ENCODE measurements at places on chromosomes 6 and 20. TPM values are rescaled to one million over a fixed set of nuclear protein-coding genes. Genes with fewer than 3 reads are reported as not detected.

VWA7 gene
- 5.9 TPM for total RNA-seq

GRCh38 chr6:446418-447366 is 55.1 kb downstream of the IRF4 start:
- peak overlapping the region; percentile 91 for H3K27ac ChIP-seq
- peak; percentile 88 for DNase-seq
- no peaks in the 10 kb centered on the region for H3K27me3 ChIP-seq
- H3K4me1 ChIP-seq, result peaks cover 54% of the 10 kb centered on the region

ABHD16B gene
- total RNA-seq, result not detected

DNA sequence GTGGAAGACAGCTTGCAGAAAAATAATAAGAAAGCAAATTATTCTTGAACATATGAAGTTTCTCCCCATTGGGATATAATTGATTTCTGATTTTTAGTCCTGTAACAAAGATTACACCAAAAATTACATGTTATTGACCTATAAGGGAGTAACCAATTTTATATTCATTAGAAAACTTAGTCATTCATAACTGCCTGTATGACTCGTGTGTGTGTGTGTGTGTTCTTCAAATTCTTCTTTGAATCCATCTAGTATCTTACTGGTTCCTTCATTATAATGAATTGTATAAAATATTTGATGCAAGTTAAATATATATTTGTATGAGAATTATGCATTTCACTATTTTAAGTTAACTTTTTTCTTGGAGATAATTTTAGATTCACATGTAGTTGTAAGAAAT is 310.4 kb downstream of the HAO1 start:
- no peak overlapping the region for H3K27ac ChIP-seq
- no peaks in the 10 kb centered on the region for H3K36me3 ChIP-seq
- H3K4me1 ChIP-seq, result no peaks in the 10 kb centered on the region
- H3K27me3 ChIP-seq, result no peaks in the 10 kb centered on the region
- H3K4me3 ChIP-seq, result no peak overlapping the region

- DNase-seq, result no peak
- peaks cover 2% of the 10 kb centered on the region for H3K4me1 ChIP-seq
- H3K36me3 ChIP-seq, result no peaks in the 10 kb centered on the region
- no peak overlapping the region for H3K4me3 ChIP-seq
- H3K27ac ChIP-seq, result no peak overlapping the region
Measured at GRCh38 chr20:50273601-50274491, 83.2 kb downstream of the CEBPB start.

KCNG1 gene
- total RNA-seq, result 2.2 TPM

GRCh38 chr6:3312604-3313231 is 54.0 kb downstream of the PSMG4 start:
- H3K36me3 ChIP-seq, result no peaks in the 10 kb centered on the region
- H3K4me3 ChIP-seq, result no peak overlapping the region
- H3K4me1 ChIP-seq, result peaks cover 2% of the 10 kb centered on the region
- H3K27ac ChIP-seq, result no peak overlapping the region
- no peak for DNase-seq

DNA sequence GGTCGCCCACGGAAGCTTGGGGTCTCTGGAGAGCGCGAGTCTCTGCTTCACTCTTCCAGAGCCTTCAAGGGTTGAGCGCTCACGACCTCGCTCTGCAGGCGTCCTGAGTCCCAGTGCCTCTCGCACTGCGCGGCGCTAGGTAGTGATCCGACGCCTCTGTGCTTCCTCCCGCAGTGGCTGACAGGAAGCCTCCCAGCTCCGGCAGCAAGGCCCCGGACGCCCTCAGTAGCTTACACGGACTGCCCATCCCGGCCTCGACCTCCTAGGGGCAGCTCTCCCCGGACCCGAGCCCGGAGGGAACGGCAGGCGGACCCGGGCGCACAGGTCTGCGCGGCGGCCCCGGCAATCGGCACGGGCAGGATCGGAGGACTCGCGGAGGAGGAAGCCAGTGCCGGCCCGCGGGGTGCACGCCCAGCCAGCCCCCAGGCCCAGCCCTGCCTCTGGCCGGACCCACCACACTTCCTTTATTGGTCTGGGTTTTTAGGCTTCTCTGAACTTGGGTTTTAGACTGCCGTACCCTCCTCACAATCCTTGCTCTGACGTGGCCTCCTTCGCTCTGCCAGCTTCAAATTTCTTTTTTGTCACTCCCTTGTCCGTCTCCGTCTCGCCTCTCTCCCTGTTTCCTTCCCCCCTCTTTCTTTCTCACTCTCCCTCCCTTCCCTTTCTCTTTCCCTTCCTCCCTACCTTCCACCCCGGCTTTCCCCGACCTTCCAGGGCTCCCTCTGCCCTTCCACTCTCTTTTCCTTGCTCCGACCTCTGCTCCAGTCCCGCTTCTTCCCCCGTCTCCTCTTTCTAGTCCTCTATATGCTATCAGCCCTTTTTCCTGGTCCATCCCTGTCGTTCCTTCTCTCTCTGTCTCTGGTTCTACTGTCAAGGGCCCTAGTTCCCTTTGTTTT is 9.1 kb downstream of the PAX1 start:
- H3K27me3 ChIP-seq, result peaks cover 64% of the 10 kb centered on the region
- no peaks in the 10 kb centered on the region for H3K4me1 ChIP-seq
- no peak overlapping the region for H3K27ac ChIP-seq

LIN28B gene
- 0.05 TPM for total RNA-seq

GRCh38 chr6:53375847-53376246 is 27.1 kb upstream of the ELOVL5 start:
- no peak overlapping the region for H3K27ac ChIP-seq
- H3K36me3 ChIP-seq, result no peaks in the 10 kb centered on the region
- no peak for DNase-seq
- no peak overlapping the region for H3K4me3 ChIP-seq
- H3K4me1 ChIP-seq, result no peaks in the 10 kb centered on the region

CYP39A1 gene
- not detected for total RNA-seq

EYA2 gene
- not detected for total RNA-seq

DNA sequence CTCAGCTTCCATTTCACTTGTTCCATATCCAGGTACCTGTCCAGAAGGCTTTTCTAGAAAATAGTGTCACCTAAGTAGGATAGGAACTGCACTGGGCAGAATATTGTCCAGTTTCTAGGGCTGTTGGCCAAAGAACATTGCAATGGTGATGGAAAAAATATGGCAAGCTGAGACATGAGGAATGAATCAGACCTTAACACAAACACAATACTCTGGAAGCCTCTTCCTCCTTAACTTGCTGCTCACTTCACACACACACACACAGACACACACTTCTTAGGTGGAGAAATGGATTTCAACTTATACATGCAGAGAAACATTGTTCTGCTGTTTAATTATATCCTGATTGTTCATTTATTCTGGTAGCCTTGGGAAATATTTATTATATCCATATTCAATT is 203.0 kb upstream of the RGS17 start:
- no peak for DNase-seq
- H3K27ac ChIP-seq, result no peak overlapping the region
- no peaks in the 10 kb centered on the region for H3K27me3 ChIP-seq

DNA sequence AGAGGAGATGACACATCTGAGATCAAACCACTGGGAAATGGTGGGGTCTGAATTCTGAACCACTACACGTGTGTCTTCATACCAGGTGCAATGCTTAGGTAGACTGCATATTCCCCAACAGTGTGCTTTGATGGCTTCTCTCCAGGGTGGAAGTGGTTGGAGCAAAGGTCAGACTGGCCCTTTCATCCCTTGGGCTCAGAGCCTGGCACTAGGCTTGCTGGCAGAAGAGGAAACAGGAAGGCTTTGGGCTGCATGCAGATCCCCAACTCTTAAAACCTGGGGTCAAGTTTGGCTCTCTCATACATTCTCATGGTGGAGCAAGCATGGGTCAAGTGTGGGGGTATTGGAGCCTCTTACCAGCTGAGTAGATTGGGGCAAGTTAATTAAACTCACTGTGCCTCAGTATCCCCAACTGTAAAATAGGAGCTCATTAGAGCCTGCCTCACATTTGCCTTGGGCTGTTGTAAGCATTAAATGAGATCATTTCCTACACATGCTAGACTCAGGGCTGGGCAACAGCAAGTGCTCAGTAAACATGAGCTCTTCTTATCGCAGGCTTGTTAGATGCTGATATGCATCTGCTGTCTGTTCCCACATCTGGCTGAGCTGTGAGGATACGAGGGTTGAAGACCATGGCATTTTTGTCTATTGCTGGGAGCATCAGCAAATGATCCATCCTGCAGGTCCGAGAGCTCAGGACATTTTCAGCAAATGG is 51.6 kb upstream of the FAM83D start:
- H3K4me3 ChIP-seq, result peak overlapping the region; percentile 43
- H3K4me1 ChIP-seq, result peaks cover 75% of the 10 kb centered on the region
- peak; percentile 37 for DNase-seq
- H3K27ac ChIP-seq, result peak overlapping the region; percentile 95
- H3K27me3 ChIP-seq, result no peaks in the 10 kb centered on the region

- no peak overlapping the region for H3K27ac ChIP-seq
- no peaks in the 10 kb centered on the region for H3K27me3 ChIP-seq
- H3K4me1 ChIP-seq, result peaks cover 22% of the 10 kb centered on the region
- no peak for DNase-seq
- no peaks in the 10 kb centered on the region for H3K36me3 ChIP-seq
Measured at GRCh38 chr6:80543598-80544222, 437.2 kb downstream of the BCKDHB start.

GRCh38 chr6:69022993-69023392 is 387.9 kb downstream of the ADGRB3 start:
- no peaks in the 10 kb centered on the region for H3K36me3 ChIP-seq
- no peak for DNase-seq
- no peaks in the 10 kb centered on the region for H3K27me3 ChIP-seq
- H3K4me3 ChIP-seq, result no peak overlapping the region

SEMG1 gene
- total RNA-seq, result not detected

- no peaks in the 10 kb centered on the region for H3K36me3 ChIP-seq
- H3K4me3 ChIP-seq, result no peak overlapping the region
- H3K4me1 ChIP-seq, result no peaks in the 10 kb centered on the region
- no peak for DNase-seq
- H3K27me3 ChIP-seq, result no peaks in the 10 kb centered on the region
Measured at GRCh38 chr20:61311656-61312387, 59.8 kb downstream of the CDH4 start.

DNA sequence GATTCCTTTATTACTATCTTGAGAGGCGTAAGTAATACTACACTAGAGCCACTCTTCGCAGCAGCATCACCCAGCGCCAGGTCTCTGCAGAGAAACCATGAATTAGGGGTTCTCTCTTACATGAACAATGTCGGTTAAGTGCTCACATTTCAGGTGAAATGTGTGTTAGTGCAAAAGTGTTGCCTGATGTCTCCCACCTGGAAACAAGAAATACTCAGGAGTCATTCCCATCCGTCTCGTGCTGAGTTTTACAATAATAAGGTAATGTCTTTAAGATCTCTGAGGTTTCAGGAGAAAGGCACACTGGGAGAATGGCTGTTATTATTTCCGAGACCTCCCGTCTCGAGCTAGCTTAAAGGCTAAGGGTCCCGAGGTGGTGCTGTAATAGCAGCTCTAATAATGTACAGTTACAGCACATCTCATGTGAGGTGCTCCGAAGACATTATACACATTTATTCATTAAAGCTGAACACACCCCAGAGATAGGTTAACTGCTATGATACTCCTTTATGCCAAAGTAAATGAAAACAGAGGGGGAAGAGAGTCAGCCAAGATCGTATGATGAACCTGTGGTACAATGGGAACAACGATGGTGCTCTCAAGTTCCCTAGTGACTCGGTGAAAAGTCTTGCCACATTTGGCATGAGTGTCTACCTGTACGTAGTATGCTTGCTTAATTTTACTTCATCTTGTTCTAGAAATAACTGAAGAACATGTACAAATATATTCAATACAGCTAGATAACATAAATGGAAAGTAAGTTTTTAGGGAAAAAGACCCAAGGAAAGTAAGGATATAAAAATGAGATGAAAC is 458.3 kb upstream of the CITED2 start:
- H3K27me3 ChIP-seq, result no peaks in the 10 kb centered on the region
- no peaks in the 10 kb centered on the region for H3K4me1 ChIP-seq
- no peak for DNase-seq
- H3K4me3 ChIP-seq, result no peak overlapping the region
- H3K27ac ChIP-seq, result no peak overlapping the region

GHRH gene
- total RNA-seq, result not detected

GRCh38 chr20:20712004-20712473 is 405 bp downstream of the RALGAPA2 start:
- H3K4me3 ChIP-seq, result peak overlapping the region; percentile 87
- DNase-seq, result no peak
- H3K4me1 ChIP-seq, result peaks cover 28% of the 10 kb centered on the region
- H3K27me3 ChIP-seq, result no peaks in the 10 kb centered on the region
- peak overlapping the region; percentile 79 for H3K27ac ChIP-seq

SLC4A11 gene
- total RNA-seq, result 1.6 TPM

ZC3H12D gene
- total RNA-seq, result 15.0 TPM

DNA sequence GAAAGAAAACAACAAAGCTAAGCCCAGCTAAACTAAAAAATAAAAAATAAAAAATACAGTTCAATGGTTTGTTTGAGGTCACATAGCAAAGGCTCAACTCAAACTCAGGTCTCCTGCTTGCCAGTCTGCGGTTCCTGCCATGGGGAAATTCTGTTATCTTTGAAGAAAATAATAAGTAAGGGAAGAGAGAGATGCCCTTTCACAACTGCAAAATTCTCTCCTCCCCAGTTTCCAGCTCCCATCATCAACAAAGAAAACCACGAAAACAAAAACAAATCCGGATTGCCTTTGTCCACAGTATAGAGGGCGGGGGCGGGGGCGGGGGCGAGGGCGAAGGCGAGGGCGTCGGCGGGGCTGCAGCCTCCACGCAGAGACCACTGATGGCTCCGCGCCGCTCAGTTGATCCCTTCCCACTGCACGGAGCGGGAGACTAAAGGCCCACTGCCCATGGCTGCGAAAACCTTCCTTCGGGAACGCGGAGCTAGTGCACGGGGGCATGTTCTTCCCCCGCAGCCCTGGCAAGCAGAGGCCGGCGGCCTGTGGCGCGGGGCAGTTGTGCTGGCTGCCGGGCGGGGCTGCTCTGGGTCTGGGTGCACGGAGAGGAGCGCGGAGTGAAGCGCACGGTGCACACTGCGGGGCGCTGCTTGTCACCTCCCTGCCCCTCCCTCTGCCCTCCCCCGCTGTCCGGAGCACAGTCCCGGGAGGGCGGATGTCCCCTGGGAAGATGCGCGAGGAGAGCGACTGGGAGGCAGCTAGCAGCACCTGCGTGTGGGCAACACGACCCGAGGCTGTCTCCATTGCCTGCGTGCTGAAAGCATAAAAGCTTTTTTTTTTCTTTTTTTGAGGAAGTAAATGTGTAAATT is 54.1 kb upstream of the TPD52L1 start:
- no peak for DNase-seq
- no peaks in the 10 kb centered on the region for H3K36me3 ChIP-seq
- peak overlapping the region; percentile 55 for H3K4me3 ChIP-seq
- H3K27ac ChIP-seq, result no peak overlapping the region
- H3K27me3 ChIP-seq, result peaks cover 31% of the 10 kb centered on the region
- H3K4me1 ChIP-seq, result no peaks in the 10 kb centered on the region

DNA sequence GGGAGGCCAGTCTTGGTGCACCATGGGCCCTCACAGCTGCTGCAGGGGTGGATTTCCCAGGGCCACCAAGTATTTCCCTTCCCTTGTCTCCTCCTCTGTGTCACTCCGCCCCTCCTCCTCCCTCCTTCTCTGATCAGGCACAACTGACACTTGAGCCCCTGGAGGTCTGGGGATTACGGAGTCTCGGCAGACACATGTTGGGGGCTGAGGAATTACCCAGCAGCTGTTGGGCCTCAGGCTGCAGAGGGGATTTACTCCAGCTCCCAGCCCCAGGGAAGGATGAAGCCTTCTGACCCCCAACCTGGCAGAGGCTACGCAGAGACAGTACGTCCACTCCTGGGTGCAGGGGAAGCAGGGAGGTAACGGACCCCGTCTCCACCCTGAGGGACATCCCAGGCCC is 420.5 kb upstream of the SULF2 start:
- H3K4me3 ChIP-seq, result no peak overlapping the region
- DNase-seq, result no peak
- H3K36me3 ChIP-seq, result no peaks in the 10 kb centered on the region
- H3K27ac ChIP-seq, result no peak overlapping the region
- H3K27me3 ChIP-seq, result no peaks in the 10 kb centered on the region

RAB44 gene
- total RNA-seq, result not detected
